ENCODE measurements at places on chromosomes 13 and 19.

DNA sequence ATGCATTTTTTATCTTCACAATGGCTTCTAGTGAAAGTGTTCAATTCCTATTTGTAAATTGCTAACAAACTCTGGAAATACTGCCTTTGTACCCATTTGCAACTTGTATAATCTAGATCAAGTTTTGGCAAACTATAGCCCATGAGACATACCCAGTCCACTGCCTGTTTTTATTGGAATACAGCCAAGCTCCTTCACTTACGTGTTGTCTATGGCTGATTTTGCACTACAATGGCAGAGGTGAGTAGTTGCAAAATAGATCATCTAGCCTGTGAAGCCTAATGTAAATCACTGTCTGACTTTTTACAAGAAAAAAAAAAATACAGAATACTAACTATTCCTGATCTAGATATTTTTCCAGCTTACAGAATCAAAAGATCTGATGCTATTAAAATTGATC, 37.1 kb downstream of the DZIP1 start:
- DNase-seq: no peak

GRCh38 chr13:65553096-65553727, 1676.9 kb downstream of the PCDH9 start:
- no peak for DNase-seq

DNA sequence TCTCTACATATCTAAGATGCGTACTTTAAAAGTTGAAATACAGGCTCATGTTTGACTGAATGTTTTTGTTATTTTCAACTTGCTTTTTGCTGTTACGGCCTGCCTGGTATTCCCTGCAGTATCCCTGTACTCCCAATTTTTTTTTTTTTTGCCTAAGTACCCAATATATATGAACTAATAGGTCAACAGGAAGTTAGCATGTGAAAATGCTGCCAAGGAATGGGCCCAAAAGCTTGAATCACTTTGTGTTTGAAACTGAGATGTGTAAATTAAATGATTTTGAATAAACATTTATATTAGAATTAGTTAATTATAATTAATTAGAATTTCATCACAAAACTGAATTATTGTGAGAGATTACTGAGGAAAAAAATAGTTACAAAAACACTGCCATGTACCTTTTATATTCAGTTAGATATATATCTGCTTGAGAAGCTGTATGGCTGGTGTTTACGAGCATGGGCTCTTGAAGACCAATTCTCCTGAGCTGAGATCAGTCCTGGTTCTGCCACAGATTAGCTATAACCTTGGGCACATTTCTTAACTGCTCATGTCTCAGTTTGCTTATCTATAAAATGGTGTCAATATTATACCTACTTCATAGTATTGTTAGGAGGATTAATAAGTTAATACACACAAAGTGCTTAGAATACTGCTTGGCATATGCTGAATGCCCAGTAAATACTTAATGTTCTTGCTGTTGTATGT, 16.0 kb downstream of the TDRD3 start:
- no peak for DNase-seq

DNA sequence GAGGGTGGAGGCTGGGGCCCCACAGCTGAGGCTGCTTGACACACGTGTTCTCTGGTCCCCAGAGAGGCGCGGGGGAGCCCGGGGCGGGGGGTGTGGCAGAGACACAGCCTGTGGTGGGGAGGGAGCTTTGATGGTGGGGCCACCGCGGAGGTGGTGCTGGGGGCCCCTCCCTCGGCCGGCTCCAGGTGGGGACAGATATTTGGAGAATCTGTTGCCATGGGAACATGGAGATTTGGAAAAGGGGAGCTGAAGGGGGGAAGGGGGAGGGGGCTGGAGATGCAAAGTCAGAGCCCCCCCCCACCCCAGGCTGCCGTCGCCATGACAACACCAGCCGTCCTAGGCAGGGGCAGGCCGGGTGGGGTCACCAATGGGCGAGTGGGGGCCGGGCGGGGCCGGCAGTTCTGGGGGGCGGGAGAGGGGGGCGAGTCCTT, 1.2 kb downstream of the PRKCG start:
- no peak for DNase-seq

DNA sequence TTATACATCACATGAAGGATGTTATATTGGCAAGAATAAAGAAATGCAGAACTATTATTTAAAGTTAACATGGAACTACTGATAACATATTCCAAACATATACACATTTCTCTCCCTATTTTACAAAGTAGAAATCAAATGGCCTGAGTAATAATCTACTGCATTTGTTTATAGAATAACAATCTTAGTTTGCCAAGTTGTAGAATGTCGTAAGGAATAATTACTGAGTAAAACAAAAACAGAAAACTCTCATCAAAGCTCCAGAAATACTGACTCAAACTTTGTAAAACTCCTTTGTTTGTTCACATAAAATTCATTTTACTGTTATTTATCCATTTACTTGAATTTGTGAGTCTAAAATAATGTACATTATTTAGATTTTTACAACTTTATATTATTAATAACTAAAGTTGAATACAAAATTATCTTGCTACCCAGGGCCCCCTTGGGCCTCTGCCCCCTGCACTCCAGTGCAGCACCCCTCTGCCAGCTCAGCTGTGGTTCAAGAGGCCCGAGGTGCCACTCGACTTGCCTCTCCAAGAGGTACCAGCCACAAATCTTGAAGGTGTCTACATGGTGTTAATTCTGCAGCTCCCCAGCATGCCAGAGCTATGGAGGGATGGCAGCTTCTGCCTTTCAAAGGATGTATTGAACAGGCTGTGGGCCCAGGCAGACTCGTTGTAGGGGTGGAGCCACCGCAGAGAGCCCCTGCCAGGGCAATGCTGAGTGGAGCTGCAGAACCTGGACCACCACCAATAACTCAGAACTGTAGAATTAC, 2819.7 kb downstream of the PCDH9 start:
- no peak for DNase-seq

GRCh38 chr19:5228490-5228889, 112.1 kb downstream of the PTPRS start:
- DNase-seq: no peak

GRCh38 chr19:5932609-5933262, 18.7 kb downstream of the CAPS start:
- no peak for DNase-seq

GRCh38 chr13:98315902-98316301, 138.8 kb upstream of the RNF113B start:
- no peak for DNase-seq

GRCh38 chr19:5083547-5083965, 114.6 kb downstream of the KDM4B start:
- DNase-seq: no peak

DNA sequence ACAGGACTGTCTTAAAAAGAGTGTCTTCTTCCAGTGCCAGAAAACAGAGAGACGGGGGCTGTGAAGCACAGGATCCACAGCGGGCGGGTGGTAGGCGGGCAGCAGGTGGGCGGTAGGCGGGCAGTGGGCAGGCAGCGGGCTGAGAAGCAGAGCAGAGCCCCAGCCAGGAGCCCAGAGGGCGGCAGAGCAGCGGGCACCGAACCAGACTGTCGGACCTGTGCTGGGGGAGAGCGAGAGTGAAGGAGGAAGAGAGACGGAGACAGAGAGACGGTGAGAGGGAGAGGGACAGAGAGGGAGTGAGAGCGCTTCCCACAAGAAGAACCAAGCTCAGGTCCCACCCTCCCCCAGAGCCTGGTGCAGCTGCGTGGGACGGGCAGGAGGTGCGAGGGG, 30.3 kb downstream of the RASA3 start:
- DNase-seq: no peak

DNA sequence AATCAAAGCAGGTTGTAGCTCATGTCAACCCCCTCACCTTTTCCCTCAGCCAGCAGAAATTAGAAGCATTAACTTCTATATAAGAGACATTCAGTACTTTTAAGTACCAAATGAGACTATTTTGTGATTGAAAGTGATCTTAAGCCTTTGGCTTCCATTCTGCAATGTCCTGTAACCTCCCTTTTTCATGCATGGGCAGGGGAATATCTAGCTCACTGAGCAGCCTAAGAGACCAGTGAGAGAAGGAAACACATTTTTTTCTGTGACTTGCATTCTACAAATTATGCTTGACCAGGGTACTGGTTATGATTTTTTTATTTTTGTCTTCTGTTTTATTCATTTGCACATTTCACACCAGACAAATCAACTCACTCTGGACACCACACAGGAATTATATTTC, 369.6 kb downstream of the KCTD12 start:
- DNase-seq: no peak

GRCh38 chr13:33260168-33261098, 25.1 kb downstream of the STARD13 start:
- peak; percentile 30 for DNase-seq

DNA sequence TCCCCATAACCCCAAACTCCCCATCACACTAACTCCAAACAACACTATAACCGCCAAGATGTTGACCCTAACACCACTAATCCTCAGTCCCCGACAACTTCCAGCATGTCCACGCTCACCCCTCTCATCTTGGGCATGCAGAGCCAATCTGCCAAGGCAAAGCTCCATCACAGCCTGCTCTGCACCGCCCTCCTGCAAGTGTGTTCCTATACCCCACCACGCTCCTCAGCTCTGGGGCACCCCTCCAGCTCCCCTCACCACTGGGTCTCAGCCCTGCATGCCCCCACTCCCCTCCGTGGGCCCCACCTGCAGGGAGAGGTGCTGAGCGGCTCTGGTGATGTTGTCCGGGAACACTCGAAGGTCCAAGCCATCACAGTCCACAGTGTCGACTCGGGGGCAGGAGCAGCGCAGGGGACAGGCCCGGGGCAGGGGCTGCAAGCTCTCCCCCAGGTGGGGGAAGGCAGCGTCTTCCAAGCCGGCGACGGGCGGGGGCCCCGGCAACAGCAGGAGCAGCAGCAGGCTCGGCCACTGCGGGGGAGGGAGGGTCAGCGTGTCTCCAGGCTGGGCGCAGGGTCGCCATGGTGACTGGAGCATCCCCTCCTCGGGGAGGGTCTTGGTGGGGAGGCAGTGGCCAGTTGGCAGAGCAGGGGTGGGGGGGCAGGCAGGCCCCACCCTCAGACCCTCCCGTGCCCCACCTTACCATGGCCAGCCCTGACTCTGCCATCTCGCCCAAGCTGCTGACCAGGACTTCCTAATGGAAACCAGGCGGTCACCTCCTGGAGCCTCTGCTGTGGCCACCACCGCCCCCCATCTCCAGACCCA, 527 bp downstream of the PODNL1 start:
- no peak for DNase-seq

DNA sequence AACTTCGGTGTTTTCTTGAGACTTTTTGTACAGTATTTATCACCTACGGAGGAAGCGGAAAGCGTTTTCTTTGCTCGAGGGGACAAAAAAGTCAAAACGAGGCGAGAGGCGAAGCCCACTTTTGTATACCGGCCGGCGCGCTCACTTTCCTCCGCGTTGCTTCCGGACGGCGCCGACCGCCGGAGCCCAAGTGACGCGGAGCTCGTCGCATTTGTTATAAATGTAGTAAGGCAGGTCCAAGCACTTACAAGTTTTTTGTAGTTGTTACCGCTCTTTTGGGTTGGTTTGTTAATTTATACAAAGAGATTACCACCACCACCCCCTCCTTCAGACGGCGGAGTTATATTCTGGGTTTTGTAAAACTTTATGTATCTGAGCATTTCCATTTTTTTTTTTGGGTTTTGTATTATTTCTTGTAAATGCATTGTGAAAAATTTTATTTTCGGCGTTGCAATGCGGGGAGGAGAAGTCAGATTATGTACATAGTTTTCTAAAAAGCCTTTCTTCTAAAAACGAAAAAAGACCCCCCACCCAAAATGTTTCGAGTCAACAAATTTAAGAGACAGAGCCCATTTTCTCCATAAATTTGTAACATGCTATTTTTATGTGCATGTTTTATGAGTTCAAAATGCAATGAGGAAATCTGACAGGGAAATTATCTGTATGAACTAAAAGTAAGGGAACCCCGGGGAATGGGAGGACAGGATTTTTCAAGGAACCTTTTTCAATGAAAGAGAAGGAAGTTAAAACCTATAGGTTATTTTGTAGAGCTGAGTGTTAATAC, 2.3 kb downstream of the SOX1 start:
- no peak for DNase-seq

Measured in body of pancreas (tissue), 4 donors.